ENCODE measurements at places on chromosomes 5 and 9.

GRCh38 chr5:2914022-2914661, 162.7 kb upstream of the IRX2 start:
- no peak for DNase-seq

DNA sequence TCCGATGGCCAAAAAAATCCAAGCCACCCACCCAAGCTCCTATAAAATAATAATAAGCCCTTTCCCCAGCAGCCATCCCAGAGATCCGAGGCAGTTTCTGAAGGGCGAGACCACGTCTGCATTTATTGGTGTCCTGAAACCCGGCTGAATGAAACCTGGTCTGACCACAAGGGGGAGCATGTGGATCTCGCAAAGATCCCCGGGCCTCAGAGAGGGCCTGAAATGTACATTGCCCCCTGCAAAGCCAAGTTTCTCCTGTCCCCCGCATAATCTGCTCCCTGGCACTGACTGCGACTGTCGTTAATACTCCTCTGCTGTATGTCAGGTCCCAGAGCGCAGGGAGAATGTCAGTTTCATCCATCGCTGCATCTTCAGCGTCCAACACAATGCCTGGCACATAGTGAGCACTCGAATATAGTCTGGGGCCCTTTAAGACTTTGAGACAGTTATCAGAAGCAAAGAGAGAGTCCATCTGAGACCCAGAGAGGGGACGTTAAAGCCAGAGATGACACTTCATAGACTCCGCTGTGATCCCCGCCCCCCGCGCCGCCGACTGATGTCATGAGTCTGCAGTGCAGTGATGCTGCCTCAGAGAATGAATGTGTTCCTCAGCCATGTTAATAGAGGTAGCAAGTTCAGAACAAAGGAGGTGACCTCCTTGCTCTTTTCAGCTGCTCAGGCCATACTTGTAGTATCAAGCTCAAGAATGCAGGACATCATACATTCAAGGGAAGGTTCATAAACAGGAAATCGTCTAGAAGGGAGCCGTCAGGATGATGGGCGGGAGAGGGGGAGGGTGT, 74.5 kb upstream of the BARHL1 start:
- DNase-seq = peak; percentile 35

DNA sequence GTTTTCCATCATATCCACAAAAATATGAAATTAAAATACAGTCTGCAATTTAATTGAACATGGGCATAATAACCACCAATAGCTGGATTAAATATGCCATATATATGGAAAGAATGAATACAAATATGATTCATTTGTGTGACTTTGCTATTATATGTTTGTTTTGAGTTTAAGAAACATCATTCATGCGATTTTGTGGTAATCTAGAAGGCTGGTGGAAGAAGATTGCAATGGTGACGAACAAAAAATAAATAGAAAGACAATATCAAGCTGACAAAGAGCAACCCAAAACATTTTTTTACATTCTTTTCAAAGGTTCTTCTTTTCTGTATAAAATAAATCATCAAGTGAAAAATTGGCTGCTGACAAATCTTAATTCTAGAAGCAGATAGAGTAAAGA, 610.0 kb downstream of the MAT2B start:
- no peak for DNase-seq

DNA sequence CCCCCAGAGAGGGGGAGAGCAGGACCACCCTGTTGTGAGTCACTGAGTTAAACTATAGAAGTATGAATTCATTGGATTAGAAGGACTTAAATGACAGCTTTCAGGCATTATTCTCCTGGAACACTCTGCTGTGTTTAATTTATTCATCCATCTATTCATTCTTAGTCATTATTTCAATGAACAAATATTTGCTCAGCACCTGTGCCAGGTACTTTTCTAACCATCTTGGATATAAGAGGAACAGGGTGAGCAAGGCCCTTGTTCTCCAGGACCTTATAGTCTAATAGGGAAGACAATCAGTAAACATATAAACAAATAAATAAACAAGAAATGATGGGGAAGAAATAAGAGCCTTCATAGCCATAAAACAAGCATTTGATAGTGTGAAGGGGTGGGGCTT, 483.9 kb upstream of the BRINP1 start:
- no peak for DNase-seq

- DNase-seq = peak; percentile 42
Observed at GRCh38 chr5:144203750-144204596, 33.3 kb downstream of the KCTD16 start.

DNA sequence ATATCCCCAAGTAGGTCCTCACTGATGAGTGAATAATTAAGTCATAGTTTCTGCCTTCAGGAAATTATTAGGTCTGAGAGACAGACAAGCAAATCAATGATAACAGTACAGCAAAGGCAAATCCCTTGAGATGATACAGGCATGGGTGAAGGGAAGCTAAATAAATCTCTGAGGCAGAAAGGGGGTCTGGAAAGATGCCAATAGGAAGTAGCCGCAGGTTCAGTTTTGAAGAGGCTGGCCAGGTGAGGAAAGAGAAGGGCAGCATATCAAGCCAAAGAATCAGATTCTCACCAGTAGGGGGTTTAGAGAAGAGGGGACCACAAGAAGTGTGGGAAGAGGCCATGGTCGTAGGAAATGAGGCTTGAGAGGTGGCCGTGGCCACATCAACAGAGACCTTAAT, 85.8 kb downstream of the KIAA1958 start:
- no peak for DNase-seq

DNA sequence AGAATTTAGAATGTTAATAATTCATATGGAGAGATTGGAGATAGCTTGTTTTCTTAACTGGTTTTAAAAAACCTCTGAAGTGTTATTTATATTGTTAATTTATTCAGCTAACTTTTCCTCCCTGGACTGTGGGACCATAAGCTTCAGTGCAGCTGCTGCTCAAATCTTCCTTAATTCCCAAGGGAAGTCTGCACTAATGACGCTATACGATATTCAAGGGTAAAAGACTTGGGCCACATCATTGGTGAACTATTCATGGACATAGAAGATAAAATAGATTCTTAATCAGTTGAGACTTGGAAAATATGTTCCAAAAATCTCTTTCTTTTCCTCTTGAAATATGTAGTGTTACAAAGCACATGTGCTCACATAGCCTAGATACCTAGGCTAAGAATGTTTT, 31.1 kb upstream of the GAS1 start:
- no peak for DNase-seq

DNA sequence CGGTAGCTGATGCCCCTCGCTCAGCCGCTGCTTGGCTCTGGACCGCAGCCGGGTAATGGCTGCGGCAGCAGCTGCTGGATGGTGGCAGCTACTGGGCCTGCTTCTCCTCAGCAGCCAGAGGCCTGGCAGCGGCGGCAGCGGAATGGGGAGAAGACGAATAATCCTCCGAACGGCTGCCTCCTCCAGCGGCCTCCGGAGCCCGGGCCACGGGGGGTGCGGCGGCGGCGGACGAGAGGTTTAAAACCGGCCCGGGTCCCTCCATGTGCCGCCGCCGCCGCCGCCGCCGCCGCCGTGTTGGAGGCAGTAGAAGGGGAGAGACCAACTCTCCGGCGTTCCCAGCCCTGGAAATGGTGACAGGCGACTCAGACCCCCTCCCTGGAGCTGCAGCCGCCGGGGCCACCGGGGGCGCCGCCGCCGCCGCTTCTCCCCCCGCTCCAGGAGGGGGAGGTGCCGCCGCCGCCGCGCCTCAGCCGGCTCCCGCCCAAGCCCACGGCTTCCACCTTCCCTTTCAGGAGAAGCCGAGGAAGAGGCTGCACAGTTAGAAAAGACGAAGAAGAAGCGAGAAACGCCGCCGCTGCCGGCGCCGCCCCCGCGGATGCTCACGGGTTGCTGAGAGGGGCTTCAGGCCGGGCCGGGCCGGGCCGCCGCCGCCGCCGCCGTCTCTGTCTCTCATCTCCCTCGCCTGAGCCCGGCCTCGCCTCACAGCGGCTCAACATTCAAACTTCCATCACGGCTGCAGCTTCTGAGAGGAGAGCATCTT, 118.4 kb upstream of the PRSS3 start:
- DNase-seq = peak; percentile 83

- DNase-seq = peak; percentile 92
Observed at GRCh38 chr5:61280205-61280604, 51.9 kb upstream of the ZSWIM6 start.

DNA sequence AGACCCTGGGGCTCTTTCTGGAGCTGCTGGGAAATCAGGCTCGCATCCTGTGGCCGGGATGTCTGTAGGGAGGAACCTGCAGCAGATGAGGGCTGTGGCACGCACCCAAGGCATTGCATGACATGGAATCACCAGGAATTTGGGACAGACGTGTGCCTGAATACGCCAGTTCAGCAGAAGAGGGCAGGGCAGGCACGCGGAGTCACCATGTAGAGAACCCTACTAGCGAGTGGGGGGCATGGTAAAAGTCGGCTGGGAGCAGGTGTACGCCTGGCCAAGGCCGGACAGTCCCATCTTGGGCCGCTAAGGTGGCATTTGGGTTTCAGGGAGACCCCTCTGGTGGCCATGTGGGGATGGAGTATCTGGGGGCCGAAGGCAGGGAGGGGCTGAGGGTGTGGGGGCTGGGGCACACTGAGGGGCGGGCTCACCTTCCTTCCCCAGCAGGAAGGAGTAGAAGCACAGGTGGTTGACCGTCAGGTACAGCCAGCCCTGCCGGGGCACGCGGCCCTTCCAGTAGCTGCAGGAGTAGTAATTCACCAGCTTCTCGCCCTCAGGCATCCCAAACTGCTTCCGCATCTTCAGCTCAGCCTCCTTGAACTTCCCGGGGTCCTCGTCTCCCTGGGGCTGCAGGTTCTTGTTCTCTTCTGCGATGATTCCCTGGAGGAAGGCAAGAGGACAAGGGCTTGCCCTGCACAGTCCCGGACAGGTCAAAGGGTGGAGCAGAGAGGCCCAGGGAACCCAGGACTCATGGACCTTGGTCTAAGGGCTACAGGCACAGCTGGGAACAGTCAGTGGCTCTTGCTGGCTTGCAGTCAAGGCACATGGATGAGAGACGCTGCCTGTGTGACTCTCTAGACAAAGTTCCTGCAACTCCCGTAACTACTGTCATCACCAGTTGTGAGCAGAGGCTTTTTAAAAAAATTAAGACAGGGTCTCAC, 13.5 kb downstream of the TBC1D9B start:
- DNase-seq = no peak

GRCh38 chr5:146717951-146718350, 160.6 kb downstream of the PPP2R2B start:
- no peak for DNase-seq

DNA sequence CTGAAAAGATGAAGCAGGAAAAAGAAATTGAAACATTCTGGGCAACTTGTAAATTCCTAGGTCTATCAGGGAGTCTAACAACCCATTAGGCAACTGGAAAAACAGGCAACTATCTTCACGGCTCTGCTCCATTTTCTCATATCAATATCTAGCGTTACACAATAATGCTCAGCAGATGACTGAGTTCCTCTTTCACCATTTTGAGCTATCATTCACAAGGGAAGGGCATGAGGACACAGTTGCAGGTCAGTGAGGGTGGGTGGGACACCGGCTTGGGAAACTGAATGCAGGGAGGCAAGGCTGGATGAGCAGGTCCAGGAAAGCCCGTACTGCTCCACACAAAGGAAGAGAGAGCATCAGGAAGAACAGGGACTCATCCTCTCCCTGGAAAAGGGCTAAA, 67.0 kb downstream of the FRMD3 start:
- DNase-seq = no peak

- no peak for DNase-seq
Observed at GRCh38 chr5:36723912-36724311, 117.5 kb downstream of the SLC1A3 start.

DNA sequence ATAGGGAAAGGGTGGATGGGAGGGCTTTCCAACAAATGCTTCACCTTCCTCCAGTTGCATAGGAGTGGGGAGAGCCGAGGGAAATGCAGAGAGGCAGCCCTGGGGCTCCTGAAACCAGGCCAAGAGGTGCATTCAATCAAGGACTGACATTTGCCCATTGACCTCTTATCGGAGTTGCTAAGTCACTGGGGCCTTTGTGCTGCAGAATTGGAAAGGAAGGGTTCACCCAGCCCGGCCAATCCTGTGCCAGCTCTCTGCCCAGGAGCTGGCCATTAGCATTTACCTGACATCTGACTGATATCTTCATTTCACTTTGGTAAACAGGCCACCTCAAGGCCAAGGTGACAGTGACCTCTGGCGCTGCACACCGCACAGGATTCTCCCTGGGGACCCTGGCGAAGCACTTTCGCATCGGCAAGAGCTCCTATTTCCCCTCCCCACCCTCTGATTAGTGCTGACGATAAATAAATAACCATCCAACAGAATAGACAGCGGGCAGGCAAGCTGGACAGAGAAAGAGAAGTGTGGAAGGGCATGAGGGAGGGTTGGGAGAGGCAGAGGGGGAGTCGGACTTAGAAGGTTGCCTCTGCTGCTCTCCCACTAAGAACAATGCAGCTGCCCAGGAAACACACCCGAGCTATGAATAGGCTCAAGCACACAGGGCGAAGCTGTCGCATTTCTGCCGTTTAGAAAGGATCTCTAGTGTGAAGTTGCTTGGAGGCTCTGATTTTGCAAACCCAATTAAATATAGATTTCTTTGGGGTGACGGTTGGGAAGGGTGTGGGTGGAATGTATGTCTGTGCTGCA, 57.0 kb upstream of the BOD1 start:
- DNase-seq = no peak

DNA sequence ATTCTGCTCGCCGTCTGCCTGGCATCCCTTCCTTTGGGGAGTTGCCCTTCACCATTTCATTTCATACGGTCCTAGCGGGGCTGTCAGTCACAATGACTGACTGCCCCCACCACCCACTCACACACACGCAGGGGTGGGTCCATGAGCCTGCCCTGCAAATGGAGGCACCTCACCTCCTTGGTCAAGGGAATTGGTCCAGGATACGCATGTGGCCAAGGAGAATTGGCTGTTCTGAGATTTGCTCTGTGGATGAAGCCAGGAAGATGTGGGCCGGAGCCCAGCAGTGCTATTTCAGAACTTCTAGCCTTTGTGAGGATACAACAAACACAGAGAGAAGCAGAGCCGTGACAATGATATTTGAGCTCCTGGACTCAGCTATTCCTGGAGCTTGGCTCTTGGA, 17.0 kb downstream of the C1QTNF2 start:
- no peak for DNase-seq

DNA sequence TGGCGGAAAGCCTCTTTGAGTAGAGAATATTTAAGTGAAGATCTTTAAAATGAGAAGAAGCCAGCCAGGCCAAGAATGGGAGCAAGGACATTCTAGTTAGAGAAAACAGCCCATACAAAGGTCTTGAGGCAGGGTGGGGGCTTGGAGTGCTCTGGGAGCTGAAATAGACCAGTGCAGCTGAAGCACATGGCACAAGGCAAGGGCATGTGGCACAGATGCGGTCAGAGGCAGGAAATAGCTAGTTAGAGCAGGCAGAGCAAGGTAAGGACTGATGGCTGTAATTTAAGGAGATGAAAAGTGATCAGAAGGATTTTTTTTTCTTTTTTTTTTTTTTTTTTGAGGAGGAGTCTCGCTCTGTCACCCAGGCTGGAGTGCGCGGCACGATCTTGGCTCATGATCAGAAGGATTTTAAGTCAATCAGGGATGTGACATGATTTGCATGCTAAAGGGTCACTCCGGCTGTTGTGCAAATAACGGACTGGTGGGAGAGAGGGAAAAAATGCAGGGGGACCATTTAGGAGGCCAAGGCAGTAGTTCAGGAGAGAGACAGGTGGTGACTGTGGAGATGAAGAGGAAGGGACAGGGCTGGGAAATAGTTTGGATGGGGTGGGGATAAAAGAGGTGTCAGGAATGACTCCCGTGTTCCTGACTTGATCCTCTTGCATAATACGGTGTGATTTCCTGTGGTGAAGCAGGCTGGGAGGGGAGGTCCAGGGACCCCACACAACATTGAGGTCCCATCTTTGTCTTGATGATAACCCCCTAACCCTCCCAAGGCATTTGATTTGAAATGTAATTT, 207.6 kb downstream of the HSPA4 start:
- no peak for DNase-seq

All from NCI-H526 treated with DMSO at 0.1 percent for 48 hours (cell line).